Stimulated activated CD4-positive, alpha-beta T cell treated with anti-CD3 and anti-CD28 coated beads, Interleukin-2, amount 100 ng/mL, for 48 hours (primary cell): ENCODE measurements at places on chromosomes 7 and 10.
A peak's percentile ranks its signal among the peaks of the same experiment; 100 is the strongest.

DNA sequence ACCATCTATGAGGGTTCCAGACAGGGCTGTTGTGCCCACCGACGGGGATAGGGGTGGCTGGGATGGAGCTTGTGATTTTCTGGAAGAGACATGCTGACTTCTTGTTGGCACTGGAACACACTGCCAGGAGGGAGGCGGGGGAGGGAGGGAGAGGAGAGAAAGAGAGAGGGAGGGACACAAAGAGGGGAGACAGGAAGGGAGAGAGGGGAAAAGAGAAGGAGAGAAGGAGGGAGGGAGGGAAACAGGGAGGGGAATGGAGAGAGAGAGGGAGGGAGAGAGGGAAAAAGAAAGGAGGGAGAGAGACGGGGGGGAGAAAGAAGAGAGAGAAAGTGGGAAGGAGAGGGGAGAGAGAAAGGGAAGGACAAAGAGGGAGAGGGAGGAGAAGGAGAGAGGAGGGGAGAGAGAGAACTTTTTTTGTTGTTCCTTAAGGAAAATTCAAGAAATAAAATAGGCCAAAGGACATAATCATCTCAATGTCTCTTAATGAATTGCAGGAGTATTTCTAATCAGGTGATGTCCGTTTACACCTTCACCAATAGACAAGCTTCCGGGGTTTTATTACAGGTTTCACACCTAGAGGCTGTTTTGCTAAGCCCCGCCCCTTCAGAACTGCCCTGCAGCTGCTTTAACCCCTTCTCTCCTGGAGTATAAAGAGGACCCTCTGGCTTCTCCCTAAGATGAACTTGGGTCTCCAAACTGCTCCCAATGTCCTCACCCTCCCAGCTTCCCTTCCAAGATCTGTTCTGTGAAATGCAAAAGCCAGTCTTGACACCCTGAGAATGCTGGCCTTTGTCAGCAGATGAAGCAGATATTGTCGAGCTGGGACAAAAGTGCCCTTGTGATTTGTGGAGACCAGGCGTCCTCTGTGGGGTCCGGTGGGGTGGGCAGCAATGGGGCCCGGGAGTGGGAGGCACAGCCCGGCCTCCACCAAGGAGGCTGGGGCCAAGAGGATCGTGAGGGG lies 82.0 kb upstream of the GTF2IRD1 start:
- DNase-seq = no peak

DNA sequence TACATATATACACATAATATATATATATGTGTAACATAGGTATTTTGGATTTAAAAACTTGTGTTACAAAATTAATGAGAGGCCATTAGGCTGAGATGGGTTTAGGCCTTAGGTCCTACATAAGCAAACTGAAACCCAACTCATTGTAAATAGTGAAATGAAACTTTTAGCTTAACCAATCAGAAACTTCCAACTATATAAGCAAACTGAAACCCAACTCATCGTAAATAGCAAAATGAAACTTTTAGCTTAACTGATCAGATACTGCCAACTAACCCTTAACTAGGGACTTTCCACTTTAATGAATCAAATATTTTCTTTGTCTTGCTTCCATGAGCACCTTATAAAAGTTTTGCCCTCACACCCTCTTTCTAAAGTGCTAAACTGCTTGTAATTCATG lies 17.3 kb upstream of the SAMD9L start:
- no peak for DNase-seq

GRCh38 chr10:62658516-62658915 lies 146.0 kb upstream of the ADO start:
- DNase-seq = no peak

DNA sequence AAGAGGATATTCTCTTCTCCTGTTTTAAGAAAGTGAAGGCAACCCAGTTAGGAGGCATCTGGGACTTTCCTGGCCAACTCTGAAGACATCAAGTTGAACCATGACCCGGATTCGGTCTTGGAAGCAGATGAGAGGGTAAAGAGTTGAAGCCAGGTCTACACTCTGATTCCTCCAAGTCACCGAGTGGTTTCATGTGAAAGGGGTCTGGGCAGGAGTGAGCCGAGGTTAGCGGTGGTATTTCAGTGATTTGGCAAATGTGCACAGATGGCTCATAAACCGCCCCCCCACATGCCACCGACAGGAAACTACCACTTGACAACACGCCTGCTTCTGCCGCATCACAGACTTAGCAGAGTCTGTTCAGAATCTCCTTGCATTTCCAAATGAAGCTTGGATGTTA lies 11.4 kb upstream of the REPIN1 start:
- DNase-seq = peak; percentile 45

DNA sequence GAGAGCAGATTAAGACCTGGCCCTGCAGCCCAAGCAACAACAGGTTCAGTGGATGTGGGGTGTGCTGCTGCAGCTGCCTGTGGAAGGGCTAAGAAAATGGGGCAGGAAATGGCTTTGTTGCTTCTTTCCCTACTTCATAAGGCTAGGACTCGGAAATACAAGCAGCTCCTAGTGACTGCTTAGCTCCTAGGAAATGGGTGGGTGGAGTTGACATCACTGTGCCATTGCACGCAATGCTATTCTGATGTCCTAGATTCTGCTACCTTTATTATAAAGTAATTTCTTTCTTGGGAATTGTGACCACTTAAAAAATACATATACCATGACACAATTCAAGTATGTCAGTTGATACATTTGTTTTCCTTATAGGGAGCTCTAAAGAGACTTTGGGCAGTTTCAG lies 155.8 kb downstream of the FANK1 start:
- no peak for DNase-seq

DNA sequence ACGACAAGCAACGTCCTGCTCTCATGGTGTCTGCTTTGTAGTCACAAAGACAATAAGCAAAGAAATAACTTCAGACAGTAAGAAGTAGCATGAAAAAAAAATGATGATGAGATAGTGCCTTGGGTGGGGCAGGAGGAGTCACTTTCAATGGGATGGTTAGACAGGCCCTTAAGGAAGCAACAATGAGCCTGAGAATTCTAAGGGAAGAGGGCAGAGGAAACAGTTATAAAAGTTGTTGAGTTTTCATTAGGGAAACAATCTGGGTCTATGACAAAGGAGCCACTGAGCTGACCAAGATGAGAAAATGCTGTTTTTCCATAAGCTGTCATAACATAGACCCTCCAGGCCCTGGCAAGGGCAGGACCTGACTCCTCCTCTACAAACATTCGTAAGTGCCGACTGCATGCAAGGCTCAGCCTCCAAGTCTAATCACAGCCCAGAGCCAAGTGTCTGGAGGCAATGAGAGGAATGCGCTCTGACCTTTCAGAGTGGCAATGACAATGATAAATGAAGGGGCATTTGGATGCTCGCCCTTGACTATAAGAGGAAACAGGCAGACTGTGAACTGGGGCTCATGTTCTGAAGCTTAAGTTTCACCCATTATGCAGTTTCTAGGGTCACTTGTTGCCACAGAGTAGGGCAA lies 43.7 kb downstream of the PPP1R3C start:
- no peak for DNase-seq

- no peak for DNase-seq
Observed at GRCh38 chr7:115260381-115260780, 338.5 kb downstream of the MDFIC start.

- DNase-seq = no peak
Observed at GRCh38 chr7:41624818-41625217, 78.1 kb downstream of the INHBA start.

- DNase-seq = no peak
Observed at GRCh38 chr10:30118590-30118989, 59.2 kb upstream of the JCAD start.

- no peak for DNase-seq
Observed at GRCh38 chr10:70557086-70557845, 45.3 kb downstream of the PRF1 start.

DNA sequence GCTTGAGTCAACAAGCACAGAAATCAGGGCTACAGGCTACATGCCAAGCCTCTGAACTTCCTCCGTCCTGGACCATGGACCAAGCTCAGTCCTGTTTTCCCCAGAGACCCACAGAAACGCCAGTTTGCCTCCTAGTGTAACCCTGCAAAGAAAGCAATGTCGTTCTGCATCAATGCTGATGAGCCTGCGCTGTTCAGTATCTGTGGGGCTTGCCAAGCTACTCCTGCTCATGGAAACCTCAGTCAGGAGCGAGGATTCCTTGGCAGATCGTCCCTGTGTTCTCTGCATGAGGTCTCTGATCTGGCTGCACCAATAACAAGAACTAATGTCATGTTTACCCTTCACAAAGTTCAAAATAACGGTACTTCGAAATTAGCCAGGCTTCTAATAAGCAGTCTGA lies 495.5 kb upstream of the C7orf33 start:
- no peak for DNase-seq

- no peak for DNase-seq
Observed at GRCh38 chr10:59595593-59595992, 114.1 kb downstream of the SLC16A9 start.

DNA sequence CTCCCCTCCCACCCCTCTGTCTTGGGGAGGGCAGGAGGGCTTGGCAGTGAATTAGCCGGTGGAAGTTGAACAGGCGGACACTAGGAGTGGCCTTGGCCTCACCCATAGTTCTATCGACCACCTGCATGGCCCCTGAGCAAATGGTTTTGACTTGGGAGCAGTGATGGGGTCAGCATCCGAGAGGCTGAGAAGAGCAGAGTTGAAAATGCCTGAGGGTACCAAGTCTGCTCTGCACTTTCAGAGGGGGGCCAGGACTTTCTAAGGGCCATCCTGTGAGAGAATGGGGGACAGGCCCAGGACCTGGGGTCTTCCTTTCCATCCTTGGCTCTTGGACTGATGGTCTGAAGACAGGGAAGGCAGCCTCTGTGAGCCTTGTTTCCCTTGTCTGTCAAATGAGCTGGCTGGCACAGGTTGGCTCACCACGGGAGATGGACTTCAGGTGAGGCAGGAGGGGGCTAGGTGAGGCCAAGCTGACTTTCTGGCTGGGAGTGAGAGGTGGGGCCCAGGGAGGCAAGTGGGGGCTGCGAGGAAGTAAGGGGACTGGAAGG lies 29.4 kb downstream of the CDH23 start:
- no peak for DNase-seq

DNA sequence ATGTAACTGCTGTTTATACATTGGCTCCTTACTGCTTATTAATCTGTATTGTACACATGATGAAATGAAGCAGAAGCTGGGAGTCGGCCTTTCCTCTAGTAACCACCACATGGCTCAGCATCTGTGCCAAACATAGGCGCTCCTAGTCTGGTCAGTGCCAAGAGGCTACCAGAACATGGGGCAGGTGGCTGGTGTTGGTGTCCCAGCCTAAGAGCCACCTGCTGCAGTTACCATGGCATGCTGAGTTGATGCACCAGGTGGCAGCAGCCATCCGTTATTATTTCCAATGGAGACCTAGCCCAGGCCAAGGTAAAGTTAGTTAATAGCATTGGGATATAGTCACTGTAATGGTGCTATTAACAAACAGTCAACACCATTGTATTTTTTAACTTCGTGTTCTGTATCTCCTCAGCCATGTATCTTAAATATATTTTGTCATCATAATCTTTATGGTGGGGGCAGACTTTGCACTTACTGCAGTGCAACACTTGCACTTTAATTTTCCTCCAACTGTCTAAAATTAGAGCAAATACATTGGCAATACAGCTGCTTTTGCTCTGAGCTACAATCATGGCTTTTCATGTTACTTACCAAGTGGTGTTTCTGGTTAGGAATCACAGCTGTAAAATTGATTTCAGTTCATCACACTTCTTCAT lies 33.1 kb downstream of the HBP1 start:
- no peak for DNase-seq

- DNase-seq = peak; percentile 74
Observed at GRCh38 chr7:129210256-129210988, 14.4 kb upstream of the AHCYL2 start.

- no peak for DNase-seq
Observed at GRCh38 chr7:151978616-151979015, 22.4 kb downstream of the GALNTL5 start.

GRCh38 chr7:106057962-106058927 lies 53.9 kb downstream of the SYPL1 start:
- no peak for DNase-seq

DNA sequence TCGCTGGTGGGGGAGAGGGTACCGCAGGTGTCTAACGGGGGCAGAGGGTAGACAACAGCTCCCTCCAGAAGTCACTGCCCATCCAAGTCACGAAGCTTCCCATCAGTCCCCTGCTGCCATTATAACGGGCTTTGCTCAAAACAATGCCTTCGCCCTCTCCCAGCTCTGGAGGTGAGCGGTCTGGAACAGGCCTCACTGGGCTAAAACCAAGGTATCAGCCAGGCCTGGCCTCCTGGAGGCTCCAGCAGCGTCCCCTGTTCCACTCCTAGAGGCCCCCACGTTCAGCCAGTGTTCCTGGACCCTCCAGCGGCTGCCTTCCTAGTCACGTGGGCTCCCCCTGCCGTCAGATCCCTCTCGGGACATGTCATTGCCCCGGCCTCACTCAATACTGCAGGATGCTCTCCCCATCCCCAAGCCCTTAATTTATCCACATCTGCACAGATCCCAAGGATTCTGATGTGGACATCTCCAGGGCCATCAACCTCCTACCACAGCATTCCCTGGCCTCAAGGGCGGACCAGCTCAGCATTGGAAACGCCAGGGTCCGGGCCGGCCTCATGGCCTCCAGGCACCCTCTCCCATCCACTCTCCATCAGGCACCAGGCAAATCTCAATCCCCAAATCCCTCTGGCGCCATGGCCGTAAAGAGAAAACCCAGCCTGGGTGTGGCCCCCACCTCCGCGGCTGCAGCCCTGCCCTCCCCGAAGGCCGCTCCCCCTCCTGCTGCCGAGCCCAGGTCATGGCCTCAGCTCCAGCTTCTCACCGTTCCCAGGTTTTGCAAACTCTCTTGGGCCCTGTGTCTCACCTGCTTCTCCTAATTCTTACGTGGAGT lies 104.1 kb upstream of the FAM20C start:
- DNase-seq = no peak

DNA sequence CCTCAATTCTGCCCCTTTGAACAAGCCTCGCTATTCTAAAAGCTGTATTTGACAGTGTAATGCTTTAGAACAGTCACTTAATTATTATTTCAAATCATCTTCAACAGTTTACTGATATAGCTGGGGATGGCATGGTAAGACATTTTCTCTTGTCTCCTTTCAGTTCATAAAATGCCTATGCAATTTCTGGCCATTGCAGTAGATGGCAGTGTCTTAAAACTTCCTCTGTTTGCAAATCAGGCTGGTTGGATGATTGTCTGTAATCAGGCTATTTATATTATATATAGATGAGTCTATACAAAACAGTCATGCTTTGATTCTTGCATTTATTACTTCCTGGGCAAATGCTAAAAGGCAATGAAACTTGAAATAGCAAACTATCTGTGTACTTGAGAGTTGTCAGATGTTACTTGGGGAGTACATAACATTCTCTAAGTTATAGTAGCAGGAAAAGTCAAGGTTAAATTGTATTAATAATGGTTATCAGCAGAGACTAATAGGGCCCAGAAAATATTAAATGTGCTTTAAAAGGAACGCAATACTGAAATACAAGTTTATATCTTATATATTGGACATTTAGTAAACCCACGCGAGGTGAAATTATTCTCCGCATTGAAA lies 55.5 kb upstream of the LHFPL3 start:
- no peak for DNase-seq
